ENCODE measurements at places on chromosomes 2 and 18.

DNA sequence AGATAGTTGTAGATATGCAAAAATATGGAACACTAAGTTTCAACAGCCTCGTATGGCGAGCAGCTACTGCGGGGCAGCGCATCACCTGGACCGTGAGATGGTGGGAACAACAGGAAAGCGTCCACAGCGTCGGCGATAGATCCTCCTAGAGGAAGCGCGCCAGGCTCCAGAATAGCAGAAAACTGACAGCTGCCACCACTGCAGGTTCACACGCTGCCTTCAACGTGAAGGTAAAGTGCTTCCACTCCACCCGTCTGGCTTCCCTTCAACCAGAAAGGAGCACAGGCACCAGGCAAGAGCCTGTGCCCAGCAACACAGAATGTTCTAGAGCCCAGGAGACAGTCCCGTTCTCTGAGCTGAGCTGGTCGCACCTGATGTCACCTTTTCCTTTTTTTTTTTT is 20.0 kb downstream of the FBXO48 start:
- no peak for DNase-seq

DNA sequence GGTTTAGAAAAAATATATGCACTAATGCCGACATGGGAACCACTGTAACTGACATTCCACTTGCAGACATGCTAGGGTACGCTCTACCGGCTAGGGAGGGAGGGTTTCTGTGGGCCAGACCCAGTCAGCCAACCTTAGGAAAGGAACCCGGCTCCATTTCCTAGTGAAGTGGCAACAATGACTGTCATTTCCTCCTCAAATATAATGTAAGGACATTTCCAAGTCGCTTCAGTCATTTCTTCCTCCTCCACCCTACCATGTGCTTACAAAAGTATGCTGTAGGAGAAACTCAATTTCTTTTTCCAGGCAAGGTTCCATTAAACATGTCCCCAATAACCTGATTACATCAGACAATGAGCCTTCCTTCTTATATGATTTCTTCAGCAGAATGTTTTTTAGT is 64.3 kb upstream of the PSMD14 start:
- DNase-seq = no peak

GRCh38 chr18:75249175-75249518 is 38.5 kb downstream of the TSHZ1 start:
- no peak for DNase-seq

DNA sequence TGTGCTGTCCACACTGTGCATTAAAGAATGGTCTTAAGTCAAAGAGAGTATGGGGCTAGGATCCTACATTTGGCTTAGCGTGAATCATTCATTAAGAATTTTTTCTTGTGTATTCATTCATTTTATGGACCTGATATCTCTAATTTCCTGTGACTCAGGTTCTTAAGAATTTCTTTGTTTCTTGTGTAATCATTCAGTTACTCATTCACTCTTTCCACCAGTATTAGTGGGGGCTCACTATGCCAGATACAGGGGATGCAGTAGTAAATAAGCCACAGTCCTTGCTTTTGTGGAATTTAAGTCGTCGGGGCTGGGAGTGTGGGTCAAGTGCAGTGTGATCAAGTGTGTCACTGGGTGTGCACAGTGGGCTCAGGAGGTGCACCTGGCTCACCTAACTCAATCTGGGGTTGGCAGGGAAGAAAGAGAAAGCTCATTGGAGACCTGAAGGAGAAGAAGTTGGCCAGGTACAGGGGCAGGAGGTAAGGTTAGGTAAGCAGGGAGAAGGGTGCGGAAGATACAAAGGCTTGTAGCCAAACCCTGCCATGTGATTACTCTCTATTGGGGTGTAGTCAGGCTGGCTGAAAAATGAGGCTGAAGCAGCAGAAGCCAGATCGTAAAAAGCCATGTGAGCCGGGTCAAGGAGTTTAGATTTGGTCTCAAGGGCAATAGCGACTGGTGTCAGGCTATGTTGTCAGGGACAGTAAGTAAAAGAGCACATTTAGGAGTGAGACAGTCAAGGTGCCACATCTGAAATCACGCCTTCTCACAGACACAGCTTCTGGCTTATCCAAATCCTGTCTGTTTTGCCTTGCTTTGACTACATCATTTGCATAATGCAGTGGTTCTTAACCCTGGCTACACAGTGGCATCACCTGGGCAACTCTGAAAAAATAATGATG is 67.2 kb downstream of the KCTD1 start:
- DNase-seq = no peak

DNA sequence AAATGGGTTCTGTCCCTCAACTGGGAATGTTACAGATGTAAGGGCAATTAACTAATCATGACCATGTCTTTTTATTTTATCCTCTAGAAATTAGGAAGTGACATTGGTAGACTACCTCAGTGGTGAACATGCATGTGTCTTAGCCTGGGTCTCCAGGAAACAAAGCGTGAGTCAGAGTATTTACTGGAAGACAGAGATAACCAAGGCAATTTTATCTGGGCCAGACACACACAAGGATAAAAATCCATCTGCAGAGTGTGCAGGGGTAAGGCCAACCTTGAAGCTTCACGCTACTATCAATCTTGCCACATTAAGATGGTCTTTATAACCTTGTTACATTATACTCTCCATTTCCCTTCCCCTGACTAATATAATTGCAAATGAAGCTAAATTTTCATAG is 487.5 kb downstream of the SUCLG1 start:
- DNase-seq = no peak

GRCh38 chr2:41870265-41870585 is 177.6 kb upstream of the PKDCC start:
- no peak for DNase-seq

DNA sequence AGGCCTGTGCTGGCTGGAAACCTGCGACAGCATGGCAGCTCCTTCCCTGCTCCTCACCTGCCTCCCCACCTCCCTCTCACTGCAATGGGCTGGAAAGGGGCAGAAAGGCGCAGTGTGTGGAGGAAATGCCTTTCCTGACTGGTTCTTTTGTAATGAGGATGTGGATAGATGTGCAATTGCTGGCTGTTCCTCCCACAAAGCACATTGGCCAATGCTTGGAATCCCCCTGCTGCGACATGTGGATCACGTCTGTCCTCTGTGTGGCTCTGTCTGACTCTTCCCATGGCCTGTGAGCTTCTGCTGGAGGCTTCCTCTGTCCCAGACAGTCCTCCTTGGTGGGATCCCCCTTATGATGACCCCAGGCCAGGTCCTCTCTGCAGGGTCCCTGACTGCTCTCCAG is 172.5 kb downstream of the NCK2 start:
- DNase-seq = no peak

All from hypothalamus (tissue), 51 donors.